Mesangial cell (primary cell): ENCODE measurements at places on chromosomes 2 and 18. TPM values are rescaled to one million over a fixed set of nuclear protein-coding genes. Genes with fewer than 3 reads are reported as not detected.

CFAP221 gene
- 0.81 and 1.8 TPM in 2 replicates for total RNA-seq

TUBA4B gene
- total RNA-seq = not detected in 2 replicates

FIGN gene
- total RNA-seq = 3.1 and 6.0 TPM in 2 replicates

WDR54 gene
- 46.8 and 49.0 TPM in 2 replicates for total RNA-seq

MC4R gene
- total RNA-seq = 0.13 TPM in 1 of 2 replicates, not detected in the other

CCDC85A gene
- 0.63 and 0.81 TPM in 2 replicates for total RNA-seq

ASB18 gene
- not detected in 2 replicates for total RNA-seq

POMC gene
- 2.0 and 6.5 TPM in 2 replicates for total RNA-seq

CDCA7 gene
- total RNA-seq = 7.4 and 30.6 TPM in 2 replicates

SOX11 gene
- total RNA-seq = 8.5 and 10.4 TPM in 2 replicates

ELOA2 gene
- total RNA-seq = not detected in 2 replicates

DAW1 gene
- total RNA-seq = 0.13 and 2.4 TPM in 2 replicates

TUBB8B gene
- 0.63 TPM in 1 of 2 replicates, not detected in the other for total RNA-seq

MSH2 gene
- 9.9 and 23.3 TPM in 2 replicates for total RNA-seq

YES1 gene
- 116 and 134 TPM in 2 replicates for total RNA-seq

DUSP2 gene
- total RNA-seq = 2.1 and 3.8 TPM in 2 replicates

ITGA6 gene
- 20.9 and 39.1 TPM in 2 replicates for total RNA-seq

DNMT3A gene
- 22.5 and 31.3 TPM in 2 replicates for total RNA-seq

SLC9A4 gene
- 0.13 TPM in 1 of 2 replicates, not detected in the other for total RNA-seq

CABLES1 gene
- total RNA-seq = 11.2 and 13.7 TPM in 2 replicates

FHOD3 gene
- total RNA-seq = 28.7 and 55.8 TPM in 2 replicates

TFPI gene
- total RNA-seq = 61.2 and 95.0 TPM in 2 replicates

EGR4 gene
- total RNA-seq = not detected in 2 replicates

RAB27B gene
- 1.6 and 3.0 TPM in 2 replicates for total RNA-seq

EMILIN1 gene
- 15.2 and 79.6 TPM in 2 replicates for total RNA-seq

FSIP2 gene
- under 0.01 TPM in 2 replicates for total RNA-seq

NT5DC4 gene
- not detected in 2 replicates for total RNA-seq

GALNT14 gene
- total RNA-seq = 73.3 and 217 TPM in 2 replicates

HAAO gene
- total RNA-seq = 0.33 and 1.9 TPM in 2 replicates

ERBB4 gene
- 0.16 and 5.2 TPM in 2 replicates for total RNA-seq

STARD7 gene
- total RNA-seq = 58.4 and 93.5 TPM in 2 replicates

GKN2 gene
- total RNA-seq = not detected in 2 replicates

ANKRD62 gene
- not detected in 2 replicates for total RNA-seq

FAP gene
- total RNA-seq = 7.3 and 25.0 TPM in 2 replicates

VIL1 gene
- not detected in 2 replicates for total RNA-seq

DNAJC5G gene
- not detected in 2 replicates for total RNA-seq

SKOR2 gene
- not detected in 2 replicates for total RNA-seq

SNRNP200 gene
- total RNA-seq = 96.6 and 102 TPM in 2 replicates

KIAA2012 gene
- under 0.01 TPM in 1 of 2 replicates, not detected in the other for total RNA-seq

IL18R1 gene
- 0.49 and 0.51 TPM in 2 replicates for total RNA-seq

EIF2B4 gene
- total RNA-seq = 27.0 and 33.4 TPM in 2 replicates

BCL11A gene
- 3.6 and 5.6 TPM in 2 replicates for total RNA-seq

GPR17 gene
- total RNA-seq = not detected in 2 replicates

TCF7L1 gene
- total RNA-seq = 2.2 and 2.4 TPM in 2 replicates

UGT1A4 gene
- not detected in 2 replicates for total RNA-seq

GALNT13 gene
- total RNA-seq = 0.33 and 0.38 TPM in 2 replicates

REG3G gene
- total RNA-seq = not detected in 2 replicates

DCDC2C gene
- total RNA-seq = not detected in 2 replicates

TTR gene
- not detected in 2 replicates for total RNA-seq

PTH2R gene
- total RNA-seq = 2.3 TPM in 1 of 2 replicates, not detected in the other

PLGLB2 gene
- total RNA-seq = not detected in 2 replicates

ALPI gene
- not detected in 2 replicates for total RNA-seq

DPYSL5 gene
- 0.16 TPM in 1 of 2 replicates, not detected in the other for total RNA-seq

UGT1A9 gene
- total RNA-seq = 0.13 and 0.16 TPM in 2 replicates

RTP5 gene
- total RNA-seq = not detected in 2 replicates
